Omental fat pad (tissue), 4 donors: ENCODE measurements at places on chromosomes 7 and 10. TPM values are rescaled to one million over a fixed set of nuclear protein-coding genes. Genes with fewer than 3 reads are reported as not detected.

TUBB8 gene
- total RNA-seq = 0.88 TPM

MALSU1 gene
- total RNA-seq = 42.4 TPM

INTS1 gene
- 35.3 TPM for total RNA-seq

IGFBP1 gene
- total RNA-seq = not detected

UPK3B gene
- 44.3 TPM for total RNA-seq

EFCAB10 gene
- not detected for total RNA-seq

ZNF488 gene
- total RNA-seq = not detected

TMEM213 gene
- total RNA-seq = not detected

PDLIM1 gene
- 85.6 TPM for total RNA-seq

BLNK gene
- total RNA-seq = 4.3 TPM

RABGEF1 gene
- total RNA-seq = 65.9 TPM

HMX3 gene
- not detected for total RNA-seq
